COR-L47 (cell line): ENCODE measurements at places on chromosomes 11 and 22.

- DNase-seq: no peak
Measured at GRCh38 chr22:33875316-33875715, 45.0 kb downstream of the LARGE1 start.

DNA sequence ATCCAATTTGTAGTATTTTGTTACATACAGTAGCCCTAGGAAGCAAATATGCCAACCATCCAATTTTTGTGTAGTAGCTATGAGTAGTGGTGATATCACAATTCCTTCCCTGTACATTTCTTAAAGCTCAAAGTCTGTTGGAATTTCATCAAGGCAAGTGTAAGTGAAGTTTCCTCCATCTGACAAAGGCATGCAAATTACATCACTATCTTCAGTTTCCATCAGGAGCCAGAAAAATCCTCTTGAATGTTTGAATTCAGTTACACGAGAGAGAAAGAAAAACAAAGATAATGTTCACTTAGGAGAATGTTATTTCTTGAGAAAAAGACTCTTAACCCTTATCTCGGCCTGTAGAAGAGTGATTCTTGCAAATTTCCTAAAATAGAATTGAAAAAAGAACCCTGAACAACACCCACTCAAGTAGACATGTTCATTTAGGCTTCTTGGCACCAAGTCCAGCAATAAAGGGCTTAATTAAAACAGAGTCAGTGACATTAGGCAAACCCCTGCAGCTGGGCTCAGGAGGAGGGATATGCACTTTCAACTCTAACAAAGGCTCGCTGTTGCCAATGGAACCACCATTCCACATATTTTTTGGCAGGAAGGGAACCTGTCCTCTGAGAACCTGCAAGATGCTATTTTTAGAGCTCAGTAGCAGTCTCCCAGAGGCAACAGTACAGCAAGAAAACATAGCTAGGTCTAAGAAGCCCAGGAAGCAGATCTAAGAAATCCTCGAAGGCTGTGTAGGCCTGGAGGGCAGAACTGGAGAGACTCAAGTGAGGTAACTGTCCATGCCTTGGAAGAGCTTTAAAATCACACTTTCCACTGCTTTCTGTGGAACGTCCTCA, 144.6 kb downstream of the CCDC81 start:
- DNase-seq: peak; percentile 36

- no peak for DNase-seq
Measured at GRCh38 chr11:74574563-74574962, 17.8 kb upstream of the POLD3 start.

GRCh38 chr22:45548991-45549761, 46.5 kb downstream of the FBLN1 start:
- no peak for DNase-seq

DNA sequence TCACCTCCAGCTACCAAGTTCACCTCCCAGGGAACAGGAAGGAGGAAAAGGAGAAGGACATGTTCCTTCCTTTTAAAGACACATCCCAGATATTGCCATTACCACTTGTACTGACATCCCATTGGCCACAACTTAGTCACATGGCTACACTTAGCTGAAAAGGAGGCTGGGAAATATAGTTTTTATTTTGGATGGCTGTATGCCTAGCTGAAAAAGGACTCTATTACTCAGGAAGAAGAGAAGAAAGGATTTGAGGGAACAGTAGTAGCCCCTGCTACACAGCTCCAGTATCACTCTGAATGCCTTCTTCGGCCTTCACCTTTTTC, 2.1 kb upstream of the APOA5 start:
- no peak for DNase-seq
